ENCODE measurements at places on chromosomes 2 and 18.

DNA sequence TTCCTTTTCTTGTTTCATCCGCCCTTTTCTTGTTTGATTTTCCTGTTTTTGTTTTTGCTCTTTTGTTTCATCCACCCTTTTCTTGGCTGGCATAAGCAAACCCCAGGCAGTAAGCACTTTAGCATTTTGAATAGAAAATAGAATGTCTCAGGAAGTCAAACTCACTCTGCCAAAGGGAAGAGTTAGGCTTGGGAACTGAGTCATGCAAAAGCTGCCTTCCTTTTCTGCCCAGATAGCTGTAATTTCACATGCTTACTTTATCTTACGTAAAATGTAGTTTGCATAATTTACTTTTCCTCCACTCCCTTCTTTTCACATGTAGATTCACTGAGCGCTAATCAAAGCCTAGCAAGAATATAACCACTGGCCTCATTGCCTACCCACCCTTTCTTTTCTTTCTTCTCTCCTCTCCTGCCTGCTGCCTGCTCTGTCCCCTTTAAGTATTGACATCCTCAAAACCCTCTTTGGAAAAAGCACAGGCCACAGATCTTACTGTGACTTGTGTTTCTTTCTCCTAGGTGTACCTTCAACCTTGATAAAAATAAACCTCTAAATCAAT, 48.4 kb downstream of the CNGA3 start:
- DNase-seq, result no peak

- DNase-seq, result no peak
Measured at GRCh38 chr18:6592522-6592921, 137.0 kb upstream of the ARHGAP28 start.

- no peak for DNase-seq
Measured at GRCh38 chr18:63697097-63697660, 5.6 kb upstream of the SERPINB11 start.

DNA sequence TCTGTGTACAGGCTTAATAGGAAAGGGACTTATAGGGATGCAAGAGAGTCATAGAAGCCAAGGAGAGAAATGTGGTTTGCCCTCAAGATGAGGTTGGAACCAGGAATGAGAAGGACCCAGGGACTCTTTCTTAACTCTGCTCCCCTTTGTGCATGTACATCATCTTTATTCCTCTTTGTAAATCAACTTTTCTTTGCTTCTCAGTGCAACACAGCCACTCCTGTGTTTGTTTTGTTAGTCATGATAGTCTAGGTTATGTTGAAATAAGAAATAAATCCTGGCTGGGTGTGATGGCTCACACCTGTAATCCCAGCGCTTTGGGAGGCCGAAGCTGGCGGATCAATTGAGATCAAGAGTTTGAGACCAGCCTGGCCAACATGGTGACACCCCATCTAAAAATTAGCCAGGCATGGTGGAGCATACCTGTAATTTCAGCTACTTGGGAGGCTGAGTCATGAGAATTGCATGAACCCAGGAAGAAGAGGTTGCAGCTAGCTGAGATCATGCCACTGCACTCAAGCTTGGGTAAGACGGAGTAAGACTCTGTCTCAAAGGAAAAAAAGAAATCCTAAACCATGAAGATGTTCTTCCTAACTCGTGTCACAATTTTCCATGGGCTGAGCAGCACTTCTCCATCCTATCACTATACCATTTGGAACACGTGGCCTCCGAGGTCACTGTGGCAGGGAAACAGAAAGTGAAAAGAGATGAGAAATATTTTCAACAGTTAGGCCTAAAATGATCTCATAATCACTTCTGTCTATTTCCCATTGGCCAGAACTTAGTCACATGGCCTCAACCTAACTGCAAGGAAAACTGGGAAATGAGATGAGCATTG, 73.0 kb upstream of the TMEM17 start:
- no peak for DNase-seq

DNA sequence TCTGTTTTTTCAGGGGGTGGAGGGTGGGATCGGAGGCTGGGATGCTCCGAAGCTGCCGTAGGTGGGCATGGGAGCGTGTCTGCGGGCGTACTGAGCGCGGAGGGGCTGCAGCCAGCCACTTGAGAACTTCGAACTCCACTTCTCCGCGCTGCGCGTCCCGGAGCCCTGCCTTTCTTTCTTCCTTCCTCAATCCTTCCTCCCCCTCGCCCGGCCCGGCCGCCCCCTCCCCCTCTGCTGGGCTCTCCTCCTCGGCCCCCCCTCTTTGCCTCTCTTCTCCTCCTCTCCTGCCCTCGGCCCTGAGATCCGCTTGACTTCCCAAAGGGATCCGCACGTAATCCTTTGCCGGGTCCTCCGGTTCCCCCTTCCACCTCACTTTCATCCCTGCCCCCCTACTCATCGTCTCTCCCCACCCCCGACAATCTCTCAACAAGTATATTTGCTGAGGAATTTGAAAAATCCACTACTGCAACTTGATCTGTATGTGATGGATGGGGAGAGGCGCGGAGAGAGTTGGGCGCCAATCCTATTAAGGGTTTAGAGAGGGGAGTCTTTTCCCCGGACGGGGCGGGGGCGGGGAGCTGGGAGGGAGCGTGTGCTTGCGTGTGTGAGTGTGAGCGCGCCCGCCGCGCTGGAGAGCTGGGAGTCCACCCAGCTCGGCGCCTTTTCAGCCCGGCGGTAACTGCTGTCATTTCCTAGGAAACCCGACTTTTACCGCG, 1.1 kb downstream of the GLI2 start:
- DNase-seq, result no peak

GRCh38 chr2:201500534-201500933, 49.0 kb downstream of the STRADB start:
- no peak for DNase-seq

DNA sequence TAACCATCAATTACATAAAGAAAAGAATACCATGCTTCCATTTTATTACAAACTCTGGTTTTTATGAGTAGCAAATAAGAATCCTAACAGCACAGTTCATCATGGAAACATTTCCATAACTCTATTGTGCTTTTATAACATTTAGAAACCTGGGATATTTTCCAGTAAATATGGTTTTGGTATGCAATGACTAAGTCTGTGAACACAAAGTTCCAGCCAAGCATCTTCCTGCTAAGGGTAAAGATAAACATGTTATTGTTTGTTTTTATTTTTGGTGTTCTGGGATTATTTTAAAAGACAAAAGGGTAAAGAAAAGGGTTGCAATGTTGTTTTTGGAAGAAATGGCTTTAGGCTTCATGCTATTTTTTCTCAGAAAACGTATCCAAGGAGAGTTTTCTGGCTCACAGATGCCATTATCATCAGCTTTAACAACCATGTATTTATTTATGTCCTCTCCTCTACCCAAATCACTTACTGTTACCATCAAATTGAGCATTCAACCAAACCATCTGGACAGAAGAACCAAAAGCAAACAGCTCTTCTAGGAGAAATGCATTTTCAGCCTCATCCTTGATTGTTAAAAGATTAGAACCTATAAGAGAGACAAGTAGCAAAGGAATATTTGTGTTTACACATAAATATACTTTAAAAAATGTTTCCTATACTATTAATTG, 116.0 kb downstream of the PLA2R1 start:
- no peak for DNase-seq

DNA sequence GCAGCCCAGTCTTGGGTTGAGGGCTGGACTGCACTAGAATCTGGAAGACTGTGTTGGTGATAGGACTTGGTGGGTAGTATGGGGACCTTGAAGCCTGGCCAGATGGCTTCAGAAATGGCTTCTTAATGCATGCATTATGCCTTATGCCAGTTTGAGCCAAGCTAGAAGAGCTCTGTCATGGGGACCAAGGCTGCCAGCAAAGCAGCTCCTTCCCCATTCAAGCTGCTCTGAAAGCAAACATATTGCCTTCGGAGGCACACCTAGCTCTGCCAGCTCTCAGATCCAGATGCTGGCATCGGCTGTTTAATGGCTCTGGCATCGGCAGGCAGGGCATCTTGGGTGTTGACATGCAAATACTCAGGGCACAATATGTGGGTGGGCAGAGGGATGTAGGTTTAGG, 59.0 kb upstream of the IGFBP5 start:
- no peak for DNase-seq

DNA sequence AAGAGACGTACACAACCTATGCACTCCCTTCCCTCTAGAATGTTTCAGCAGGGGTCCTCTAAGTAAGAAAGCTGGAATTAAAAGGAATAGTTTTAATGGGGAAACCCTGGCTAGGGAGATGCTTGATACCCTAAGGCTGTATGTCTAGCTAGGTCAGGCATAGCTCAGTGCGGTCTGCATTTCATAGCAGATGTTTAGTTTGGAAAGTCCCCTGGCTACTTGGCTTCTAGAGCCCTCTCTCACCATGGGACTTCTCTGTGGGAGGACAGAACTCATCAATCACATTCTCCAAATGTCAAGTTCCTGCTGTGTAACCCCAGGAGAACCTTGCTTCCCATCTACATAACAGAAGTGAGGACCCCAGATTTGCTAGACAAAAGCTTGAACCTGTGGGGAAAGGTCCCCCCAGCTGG, 24.1 kb upstream of the ANXA4 start:
- no peak for DNase-seq

- DNase-seq, result no peak
Measured at GRCh38 chr2:18345848-18346247, 214.6 kb downstream of the RDH14 start.

GRCh38 chr2:224392545-224392944, 9.4 kb downstream of the FAM124B start:
- no peak for DNase-seq

DNA sequence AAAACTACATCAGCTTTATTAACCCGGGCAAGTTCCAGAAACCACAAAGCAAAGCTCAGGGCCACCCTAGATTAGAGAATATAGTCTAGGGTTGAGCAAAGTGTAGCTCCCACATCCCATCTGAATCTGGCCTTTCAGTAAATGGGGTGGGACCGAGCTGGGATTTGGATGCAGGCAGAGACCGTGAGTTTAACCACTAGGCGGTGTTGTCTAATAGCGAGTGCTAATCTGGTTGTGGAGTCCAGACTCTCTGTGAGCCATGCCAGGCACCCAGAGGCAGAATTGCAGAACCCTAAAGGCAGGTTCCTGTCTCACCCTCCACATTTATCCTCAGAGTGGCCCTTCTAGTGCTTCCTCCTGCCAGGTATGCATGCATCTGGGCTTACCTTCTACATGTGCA, 435.9 kb downstream of the TSN start:
- no peak for DNase-seq

- no peak for DNase-seq
Measured at GRCh38 chr18:62497190-62497772, 25.5 kb upstream of the ZCCHC2 start.

DNA sequence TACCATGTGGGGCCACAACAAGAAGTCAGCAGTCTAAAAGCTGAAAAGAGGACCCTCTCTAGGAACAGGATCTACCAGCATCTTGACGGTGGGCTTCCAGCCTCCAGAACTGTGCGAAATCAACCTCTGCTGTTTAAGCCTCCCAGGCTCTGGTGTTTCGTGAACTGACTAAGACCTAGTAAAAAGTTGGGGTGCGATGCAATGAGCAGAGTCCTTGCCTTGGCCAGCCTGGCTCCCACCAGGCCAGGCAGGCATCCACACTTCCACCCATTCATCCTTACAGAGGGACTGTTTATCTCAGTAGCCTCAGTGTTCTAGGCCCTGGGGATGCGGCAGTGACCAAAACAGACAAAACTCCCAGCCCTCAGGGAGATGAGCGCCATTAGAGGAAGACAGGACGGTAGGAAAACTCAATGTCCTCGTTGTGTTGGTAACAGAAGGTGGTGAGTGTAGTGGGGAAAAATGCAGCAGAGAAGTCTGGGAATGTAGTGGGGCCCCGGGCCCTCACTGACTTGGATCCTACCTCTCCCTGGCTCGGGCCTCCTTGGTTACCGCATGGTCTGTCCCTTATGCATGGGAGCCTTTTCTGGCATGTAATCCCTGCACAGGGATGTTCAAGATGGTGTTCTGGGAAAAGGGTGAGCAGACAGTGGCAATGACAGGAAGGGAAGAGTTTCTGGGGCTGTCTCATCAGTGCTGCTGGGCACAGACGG, 271.8 kb upstream of the HS6ST1 start:
- DNase-seq, result no peak

GRCh38 chr2:50770299-50770698, 261.6 kb downstream of the NRXN1 start:
- DNase-seq, result no peak

GRCh38 chr2:15096873-15097272, 464.3 kb downstream of the NBAS start:
- DNase-seq, result no peak

- no peak for DNase-seq
Measured at GRCh38 chr2:50752237-50752636, 279.7 kb downstream of the NRXN1 start.
